ENCODE measurements at places on chromosomes 5 and 9. TPM values are rescaled to one million over a fixed set of nuclear protein-coding genes. Genes with fewer than 3 reads are reported as not detected.

The SLC1A1 gene
- 9.1 TPM for total RNA-seq

The ANKRD31 gene
- 0.05 TPM for total RNA-seq

The HAVCR2 gene
- 3.1 TPM for total RNA-seq

The C9 gene
- not detected for total RNA-seq

The BARHL1 gene
- not detected for total RNA-seq

The KLF4 gene
- 209 TPM for total RNA-seq

GRCh38 chr5:10469253-10470050, 27.8 kb downstream of the ROPN1L start:
- no peak overlapping the region for H3K27ac ChIP-seq
- H3K36me3 ChIP-seq, result no peaks in the 10 kb centered on the region

GRCh38 chr5:149271716-149272563, at the start of gene AFAP1L1:
Gene AFAP1L1, plus strand, starts transcription at chr5:149271859. Its CDS starts 110 bp downstream, at chr5:149271969.
- H3K27ac ChIP-seq, result no peak within 1 kb of the TSS
- no peaks in the 10 kb centered on the region for H3K36me3 ChIP-seq
- H3K4me3 ChIP-seq, result peak within 1 kb of the TSS; percentile 38
- DNase-seq, result peak; percentile 50
- H3K4me1 ChIP-seq, result no peaks in the 10 kb centered on the region
- H3K27me3 ChIP-seq, result peaks cover 11% of the 10 kb centered on the region

DNA sequence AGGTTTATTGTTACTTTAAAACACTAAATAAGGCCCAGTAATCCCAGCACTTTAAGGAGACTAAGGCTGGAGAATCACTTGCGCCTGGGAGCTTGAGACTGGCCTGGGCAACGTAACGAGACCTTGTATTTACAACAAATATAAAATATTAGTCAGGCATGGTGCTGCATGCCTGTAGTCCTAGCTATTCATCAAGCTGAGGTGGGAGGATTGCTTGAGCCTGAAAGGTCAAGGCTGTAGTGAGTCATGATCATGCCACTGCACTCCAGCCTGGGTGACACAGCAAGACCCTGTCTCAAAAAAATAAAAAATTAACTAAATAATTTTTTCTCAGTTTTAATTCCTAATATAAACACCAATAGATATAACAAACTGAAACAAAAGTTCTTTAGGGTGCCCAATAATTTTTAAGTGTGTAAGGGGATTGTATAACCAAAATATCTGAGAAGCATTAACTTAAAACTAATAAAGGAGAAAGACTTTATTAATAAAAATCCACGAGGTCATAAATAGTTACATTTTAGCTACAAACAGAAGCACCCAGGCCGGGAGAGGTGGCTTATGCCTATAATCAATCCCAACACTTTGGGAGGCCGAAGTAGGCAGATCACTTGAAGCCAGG, 32.7 kb downstream of the FAM13B start:
- no peak for DNase-seq
- no peaks in the 10 kb centered on the region for H3K36me3 ChIP-seq
- no peaks in the 10 kb centered on the region for H3K4me1 ChIP-seq
- no peaks in the 10 kb centered on the region for H3K27me3 ChIP-seq
- no peak overlapping the region for H3K4me3 ChIP-seq

DNA sequence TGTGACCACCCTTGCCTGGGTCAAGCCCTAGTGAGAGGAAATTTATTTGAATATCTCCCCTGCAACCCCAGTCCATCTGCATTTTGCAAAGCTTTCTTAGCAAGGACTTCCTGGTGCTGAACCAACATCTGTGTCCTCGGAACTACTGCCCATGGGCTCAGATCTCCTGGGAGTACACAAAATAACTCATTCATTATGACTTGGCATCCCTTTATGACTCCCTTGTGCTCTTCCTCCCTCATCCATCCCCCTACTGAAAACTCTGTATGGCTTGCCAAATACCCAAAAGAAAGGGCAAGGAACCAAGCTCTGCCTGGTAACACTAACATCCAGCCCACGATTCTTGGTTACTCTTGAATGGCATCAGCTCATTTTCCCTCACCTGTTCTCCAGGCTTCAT, 368.5 kb downstream of the NTRK2 start:
- no peaks in the 10 kb centered on the region for H3K4me1 ChIP-seq
- no peak overlapping the region for H3K4me3 ChIP-seq
- H3K27me3 ChIP-seq, result no peaks in the 10 kb centered on the region
- no peaks in the 10 kb centered on the region for H3K36me3 ChIP-seq
- no peak for DNase-seq

DNA sequence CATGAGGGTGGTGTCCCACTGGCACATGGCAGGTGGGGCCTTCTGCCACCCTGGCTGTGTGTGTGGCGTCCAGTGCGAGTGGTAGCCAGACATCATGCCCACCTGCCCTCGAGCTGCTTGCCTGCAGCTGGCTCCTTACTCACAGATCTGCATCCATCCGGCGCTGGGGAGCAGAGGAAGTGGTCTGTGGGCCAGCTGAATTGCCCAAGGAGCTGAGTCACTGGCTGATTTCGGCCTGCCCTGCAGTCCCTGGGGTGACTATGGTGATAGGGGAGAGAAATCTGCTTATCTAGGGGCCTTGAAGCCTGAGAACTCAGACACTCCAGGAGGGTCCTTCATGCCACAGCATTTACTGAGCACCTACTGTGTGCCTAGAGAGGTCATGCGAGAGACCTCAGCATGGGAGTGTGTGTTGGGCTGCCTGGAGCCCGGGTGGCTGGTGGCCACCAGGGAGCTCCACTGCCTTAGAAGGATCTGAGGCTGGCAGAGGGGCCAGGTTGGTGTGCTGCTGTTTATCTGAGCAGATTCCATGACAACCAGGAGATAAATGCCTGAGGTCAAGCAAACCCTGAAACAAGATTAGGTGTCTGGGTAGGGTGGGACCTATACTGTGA, 57.1 kb downstream of the SLC22A5 start:
- H3K4me3 ChIP-seq, result no peak overlapping the region
- no peaks in the 10 kb centered on the region for H3K27me3 ChIP-seq
- peak; percentile 74 for DNase-seq
- peak overlapping the region; percentile 94 for H3K27ac ChIP-seq

DNA sequence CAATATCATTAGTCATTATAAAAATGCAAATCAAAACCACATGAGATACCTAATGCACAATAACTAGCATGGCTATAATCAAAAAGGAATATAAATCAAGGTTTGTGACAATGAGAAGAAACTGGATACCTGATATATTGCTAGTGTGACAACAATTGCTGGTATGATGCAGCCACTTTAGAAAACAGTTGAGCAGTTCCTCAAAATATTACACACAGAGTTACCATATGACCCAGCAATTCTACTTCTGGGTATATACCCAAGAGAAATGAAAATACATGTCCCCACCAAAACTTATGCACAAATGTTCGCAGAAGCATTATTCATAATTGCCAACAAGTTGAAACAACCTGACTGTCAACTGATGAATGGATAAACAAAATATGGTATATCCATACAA, 339.7 kb upstream of the POU5F2 start:
- no peaks in the 10 kb centered on the region for H3K4me1 ChIP-seq
- H3K27ac ChIP-seq, result no peak overlapping the region
- DNase-seq, result no peak
- H3K27me3 ChIP-seq, result no peaks in the 10 kb centered on the region
- no peak overlapping the region for H3K4me3 ChIP-seq

GRCh38 chr9:7316166-7316795, 483.3 kb downstream of the DMAC1 start:
- H3K27ac ChIP-seq, result no peak overlapping the region
- H3K36me3 ChIP-seq, result no peaks in the 10 kb centered on the region
- DNase-seq, result no peak
- H3K4me3 ChIP-seq, result no peak overlapping the region

GRCh38 chr9:136082496-136083361, 12.4 kb downstream of the NACC2 start:
- H3K4me1 ChIP-seq, result no peaks in the 10 kb centered on the region
- no peak overlapping the region for H3K4me3 ChIP-seq
- no peak overlapping the region for H3K27ac ChIP-seq
- H3K36me3 ChIP-seq, result no peaks in the 10 kb centered on the region
- DNase-seq, result no peak

- H3K36me3 ChIP-seq, result no peaks in the 10 kb centered on the region
- H3K4me1 ChIP-seq, result no peaks in the 10 kb centered on the region
- no peak overlapping the region for H3K4me3 ChIP-seq
- no peak for DNase-seq
Measured at GRCh38 chr9:130478736-130479575, 34.2 kb downstream of the ASS1 start.

GRCh38 chr5:136038635-136039034, 9.8 kb downstream of the TGFBI start:
- DNase-seq, result no peak
- no peak overlapping the region for H3K27ac ChIP-seq
- H3K4me1 ChIP-seq, result peaks cover 24% of the 10 kb centered on the region
- no peaks in the 10 kb centered on the region for H3K27me3 ChIP-seq
- H3K4me3 ChIP-seq, result no peak overlapping the region
- H3K36me3 ChIP-seq, result no peaks in the 10 kb centered on the region

DNA sequence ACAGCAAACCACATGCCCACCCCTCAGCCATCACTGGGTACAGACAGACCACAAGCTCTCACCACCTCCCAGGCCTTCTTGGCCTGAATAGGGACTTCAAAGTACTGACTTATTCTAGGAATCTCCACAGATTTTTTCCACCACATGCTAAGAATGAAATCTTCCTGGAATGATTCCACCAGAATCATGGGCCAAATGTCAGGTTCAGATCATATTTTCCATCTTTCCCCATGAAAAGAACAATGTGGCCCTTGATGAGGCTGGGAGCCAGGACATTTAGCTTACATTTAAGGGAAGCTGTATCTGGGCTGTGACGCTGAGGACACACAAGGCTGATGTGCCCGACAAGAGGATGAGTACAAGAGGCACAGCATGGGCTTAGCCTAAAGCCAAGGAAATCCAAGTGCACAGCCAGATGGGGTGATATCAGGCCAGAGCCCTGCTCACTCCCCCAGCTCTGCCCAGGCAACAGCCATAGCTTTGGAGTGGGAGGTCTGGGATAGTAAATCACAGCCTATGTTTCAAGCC, 28.1 kb downstream of the ACSL6 start:
- DNase-seq, result no peak
- no peaks in the 10 kb centered on the region for H3K36me3 ChIP-seq
- H3K27me3 ChIP-seq, result no peaks in the 10 kb centered on the region
- H3K4me3 ChIP-seq, result no peak overlapping the region
- H3K4me1 ChIP-seq, result no peaks in the 10 kb centered on the region
- H3K27ac ChIP-seq, result no peak overlapping the region

- no peaks in the 10 kb centered on the region for H3K4me1 ChIP-seq
- no peak for DNase-seq
- no peak overlapping the region for H3K27ac ChIP-seq
- H3K27me3 ChIP-seq, result no peaks in the 10 kb centered on the region
- H3K4me3 ChIP-seq, result no peak overlapping the region
Measured at GRCh38 chr5:28066856-28067255, 1028.5 kb upstream of the CDH9 start.

- no peak overlapping the region for H3K4me3 ChIP-seq
- no peaks in the 10 kb centered on the region for H3K27me3 ChIP-seq
- H3K36me3 ChIP-seq, result no peaks in the 10 kb centered on the region
- H3K27ac ChIP-seq, result no peak overlapping the region
Measured at GRCh38 chr5:33711094-33711679, 180.6 kb downstream of the ADAMTS12 start.

DNA sequence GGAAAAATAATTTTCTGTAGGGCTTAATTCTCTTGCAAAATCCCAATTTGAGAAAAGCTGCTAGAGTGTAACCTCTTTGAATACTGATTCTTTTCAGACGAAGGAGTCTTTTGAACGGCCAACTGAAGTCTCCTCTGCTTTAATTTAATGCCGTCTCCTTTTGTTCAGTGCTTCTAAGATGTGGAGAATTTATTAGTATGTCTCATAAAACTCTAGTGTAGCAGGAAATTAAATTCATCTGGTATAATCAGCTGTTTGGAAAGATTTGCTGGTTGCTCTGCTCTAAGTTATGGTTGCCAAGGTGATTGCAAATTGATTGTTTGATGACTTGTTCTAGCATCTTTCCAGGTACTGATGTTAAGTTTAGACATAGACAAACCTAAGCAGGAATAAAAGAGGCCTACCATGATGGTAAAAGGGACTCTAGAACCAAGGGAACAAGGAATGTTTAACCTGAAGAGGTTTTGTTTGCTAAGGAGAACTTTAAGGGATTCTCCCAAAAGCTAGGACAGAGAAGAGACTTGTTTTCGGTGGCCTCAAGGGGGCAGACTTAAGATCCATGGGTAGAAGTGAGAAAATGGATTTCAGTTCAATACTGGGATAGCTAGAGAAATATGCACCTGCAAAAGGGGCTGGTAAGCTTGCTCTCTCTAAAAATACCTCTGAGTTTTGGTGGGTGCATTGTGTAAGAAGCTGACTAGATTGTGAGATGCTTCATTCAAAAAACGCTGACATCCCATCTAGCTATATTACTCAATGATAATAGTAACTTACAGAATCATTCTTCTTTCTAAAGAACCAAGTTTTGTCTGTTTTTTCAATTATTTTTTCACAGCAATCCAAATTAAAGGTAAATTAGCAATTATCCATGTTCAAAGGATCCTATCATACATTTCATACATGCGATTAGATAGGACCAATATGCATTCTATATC, 5.7 kb upstream of the ADRB2 start:
- H3K4me1 ChIP-seq, result no peaks in the 10 kb centered on the region
- no peaks in the 10 kb centered on the region for H3K36me3 ChIP-seq
- no peak for DNase-seq
- H3K27me3 ChIP-seq, result no peaks in the 10 kb centered on the region

- no peak overlapping the region for H3K4me3 ChIP-seq
- no peaks in the 10 kb centered on the region for H3K27me3 ChIP-seq
- DNase-seq, result no peak
- no peak overlapping the region for H3K27ac ChIP-seq
Measured at GRCh38 chr5:81313686-81314085, 12.3 kb downstream of the ZCCHC9 start.

DNA sequence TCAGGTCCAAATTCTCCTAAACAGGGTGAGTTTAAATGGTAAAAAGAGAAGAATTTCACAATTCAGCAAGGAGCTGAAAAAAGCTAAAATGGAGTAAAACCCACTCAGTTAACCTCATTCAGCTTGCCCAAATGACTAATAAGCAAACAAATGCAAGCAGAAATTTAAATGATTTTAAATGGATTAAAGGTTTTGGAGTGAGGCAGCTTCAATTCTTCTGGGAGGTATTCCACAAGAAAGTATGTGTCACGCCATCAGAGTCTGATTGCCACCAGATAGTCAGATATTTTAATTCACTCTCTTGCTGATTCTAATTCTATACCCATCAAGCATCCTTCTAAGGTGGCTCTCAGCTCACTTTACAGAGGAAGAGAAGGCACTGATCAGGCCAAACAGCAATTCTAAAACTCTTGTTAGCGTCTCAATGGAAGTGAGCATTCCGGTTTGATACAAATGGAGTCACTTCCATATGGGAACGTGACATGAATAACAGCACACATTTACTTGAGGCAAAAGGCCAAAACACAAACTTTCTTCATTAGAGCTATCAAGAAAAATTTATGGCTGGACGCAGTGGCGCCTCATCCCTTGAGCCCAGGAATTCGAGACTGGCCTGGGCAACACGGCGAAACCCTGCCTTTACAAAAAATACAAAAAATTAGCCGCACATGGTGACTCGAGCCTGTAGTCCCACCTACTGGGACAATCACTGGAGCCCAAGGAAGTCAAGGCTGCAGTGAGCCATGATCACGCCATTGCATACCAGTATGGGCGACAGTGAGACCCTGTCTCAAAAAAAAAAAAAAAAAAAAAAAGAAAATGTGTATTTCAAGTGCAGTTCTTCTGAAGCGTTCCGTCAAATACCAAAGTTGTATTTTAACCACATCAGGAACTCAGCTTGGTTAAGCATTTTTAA, 2.0 kb downstream of the CLK4 start:
- H3K27me3 ChIP-seq, result no peaks in the 10 kb centered on the region
- H3K4me1 ChIP-seq, result peaks cover 5% of the 10 kb centered on the region
- DNase-seq, result no peak
